Natural killer cell treated with Interleukin-12 subunit alpha and Interleukin-12 subunit beta and Interleukin-15 and Interleukin-18, amount 100 ng/mL, for 72 hours (primary cell): ENCODE measurements at places on chromosomes 1 and 21. TPM values are rescaled to one million over a fixed set of nuclear protein-coding genes. Genes with fewer than 3 reads are reported as not detected.

GRCh38 chr1:103949779-103950178, 200.1 kb downstream of the AMY1C start:
- no peak overlapping the region for H3K4me3 ChIP-seq
- no peaks in the 10 kb centered on the region for H3K27me3 ChIP-seq
- no peaks in the 10 kb centered on the region for H3K36me3 ChIP-seq
- no peak overlapping the region for H3K27ac ChIP-seq
- no peaks in the 10 kb centered on the region for H3K4me1 ChIP-seq
- DNase-seq: no peak

- H3K4me1 ChIP-seq: peaks cover 37% of the 10 kb centered on the region
- H3K36me3 ChIP-seq: no peaks in the 10 kb centered on the region
- DNase-seq: no peak
- peak overlapping the region; percentile 33 for H3K27ac ChIP-seq
Measured at GRCh38 chr1:10687251-10687651, 109.2 kb downstream of the CASZ1 start.

LAMC2 gene
- not detected for total RNA-seq

OLFML2B gene
- total RNA-seq: not detected

DNA sequence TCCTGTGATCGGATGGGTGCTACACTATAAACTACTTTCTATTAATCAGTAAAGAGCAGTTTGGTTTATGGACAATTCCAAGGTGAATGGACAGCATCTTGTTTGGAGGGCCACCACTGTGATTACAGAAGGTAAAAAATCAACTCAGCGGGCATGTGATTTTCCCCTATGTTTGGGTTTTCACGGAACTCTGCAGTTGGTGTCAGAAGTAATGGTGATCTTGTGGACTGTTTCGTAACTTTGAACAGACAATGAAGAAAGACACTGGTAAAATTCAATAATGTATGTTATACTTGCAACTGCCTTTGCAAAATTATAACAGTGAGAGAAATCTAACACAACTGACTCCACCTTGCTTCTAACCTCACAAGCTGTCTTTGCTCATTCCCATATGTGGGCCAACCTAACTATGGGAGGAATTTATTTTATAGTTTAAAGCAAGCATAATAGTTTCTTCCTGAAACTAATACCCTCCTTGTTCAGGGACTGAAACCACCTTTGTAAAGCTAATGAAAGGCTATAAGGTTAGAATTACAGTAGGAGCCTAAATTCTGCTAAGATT, 53.2 kb downstream of the TRIM33 start:
- peak overlapping the region; percentile 48 for H3K4me3 ChIP-seq
- H3K36me3 ChIP-seq: peaks cover 36% of the 10 kb centered on the region
- peaks cover 29% of the 10 kb centered on the region for H3K4me1 ChIP-seq
- no peaks in the 10 kb centered on the region for H3K27me3 ChIP-seq

OR10J1 gene
- total RNA-seq: not detected

DNA sequence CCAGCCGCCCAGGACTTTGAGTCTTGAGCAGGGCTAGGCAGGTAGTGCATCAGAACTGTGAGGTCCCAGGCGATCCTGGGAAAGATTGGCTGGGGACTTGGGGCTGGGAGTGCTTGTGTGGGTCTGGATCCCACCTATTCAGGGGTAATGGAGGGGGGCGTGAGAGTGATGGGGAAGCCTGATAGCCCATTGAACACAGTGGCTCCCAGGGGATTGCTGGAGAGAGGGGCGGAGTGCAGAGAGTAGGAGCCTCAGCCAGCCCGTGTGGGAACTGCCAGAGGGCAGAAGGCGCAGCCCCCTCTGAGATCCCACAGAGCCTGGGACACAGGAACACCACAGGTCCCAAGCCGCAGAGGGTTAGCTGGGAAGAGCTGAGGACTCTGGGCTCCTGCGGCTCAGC, 19.3 kb upstream of the PDZK1IP1 start:
- H3K4me1 ChIP-seq: no peaks in the 10 kb centered on the region
- H3K36me3 ChIP-seq: no peaks in the 10 kb centered on the region
- H3K27ac ChIP-seq: no peak overlapping the region
- peaks cover 20% of the 10 kb centered on the region for H3K27me3 ChIP-seq

GRCh38 chr1:68328490-68328889, 96.2 kb upstream of the WLS start:
- no peak overlapping the region for H3K27ac ChIP-seq
- no peak overlapping the region for H3K4me3 ChIP-seq
- DNase-seq: no peak
- H3K27me3 ChIP-seq: no peaks in the 10 kb centered on the region
- no peaks in the 10 kb centered on the region for H3K36me3 ChIP-seq

G0S2 gene
- total RNA-seq: 2.3 TPM
